ENCODE measurements at places on chromosomes 7 and 10.

GRCh38 chr7:156275292-156275691 is 365.3 kb upstream of the RNF32 start:
- DNase-seq = no peak

- no peak for DNase-seq
Observed at GRCh38 chr7:35286986-35287385, 33.1 kb upstream of the TBX20 start.

- no peak for DNase-seq
Observed at GRCh38 chr7:73343671-73344380, 15.9 kb downstream of the FKBP6 start.

DNA sequence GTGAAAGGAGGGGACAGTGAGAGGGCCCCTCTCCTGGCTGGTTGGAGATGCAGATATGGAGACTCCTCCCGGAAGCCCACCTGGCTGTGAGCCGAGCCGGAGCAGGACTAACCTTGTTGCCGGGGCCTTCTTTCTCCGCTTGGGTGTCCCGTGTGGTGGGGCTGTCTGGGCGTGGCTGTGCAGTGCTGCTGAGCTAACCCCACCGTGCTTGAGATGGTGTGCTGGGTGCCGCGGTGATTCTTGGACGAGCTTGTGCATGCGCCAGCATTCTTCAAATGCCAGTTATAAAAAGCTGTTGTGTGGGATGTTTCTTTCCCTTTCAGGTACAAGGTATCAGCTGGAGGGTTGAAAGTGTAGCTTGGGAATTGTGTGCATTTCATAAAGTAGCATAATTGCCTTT is 48.8 kb downstream of the DAGLB start:
- no peak for DNase-seq

DNA sequence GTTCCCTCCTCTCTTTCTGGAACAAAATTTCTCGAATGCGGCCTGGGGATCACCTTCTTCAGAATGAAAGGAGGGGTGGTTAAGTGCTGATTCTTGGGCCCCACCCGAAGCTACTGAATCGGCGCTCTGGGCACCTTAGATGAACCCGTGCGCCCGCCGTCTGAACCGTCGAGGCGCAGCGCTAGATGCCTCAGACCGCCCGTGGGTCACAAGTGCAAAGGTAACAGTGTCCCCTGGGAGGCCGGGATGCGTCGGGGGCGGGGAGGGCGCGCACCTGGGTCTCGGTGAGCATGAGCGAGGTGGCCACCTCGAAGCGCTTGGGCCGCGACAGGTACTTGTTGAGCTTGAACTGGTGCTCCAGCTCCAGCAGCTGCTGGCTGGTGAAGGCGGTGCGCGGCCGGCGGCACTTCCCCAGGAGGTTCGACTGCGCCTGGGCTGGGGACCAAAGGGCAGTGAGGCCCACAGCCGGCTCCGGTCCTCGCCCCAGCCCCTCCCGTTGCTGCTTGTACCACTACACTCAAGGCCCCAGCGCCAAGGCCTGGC is 4.2 kb downstream of the MNX1 start:
- DNase-seq = no peak

- DNase-seq = no peak
Observed at GRCh38 chr7:94056796-94057207, 52.6 kb upstream of the BET1 start.

GRCh38 chr10:33306126-33306525 is 28.3 kb downstream of the NRP1 start:
- no peak for DNase-seq

DNA sequence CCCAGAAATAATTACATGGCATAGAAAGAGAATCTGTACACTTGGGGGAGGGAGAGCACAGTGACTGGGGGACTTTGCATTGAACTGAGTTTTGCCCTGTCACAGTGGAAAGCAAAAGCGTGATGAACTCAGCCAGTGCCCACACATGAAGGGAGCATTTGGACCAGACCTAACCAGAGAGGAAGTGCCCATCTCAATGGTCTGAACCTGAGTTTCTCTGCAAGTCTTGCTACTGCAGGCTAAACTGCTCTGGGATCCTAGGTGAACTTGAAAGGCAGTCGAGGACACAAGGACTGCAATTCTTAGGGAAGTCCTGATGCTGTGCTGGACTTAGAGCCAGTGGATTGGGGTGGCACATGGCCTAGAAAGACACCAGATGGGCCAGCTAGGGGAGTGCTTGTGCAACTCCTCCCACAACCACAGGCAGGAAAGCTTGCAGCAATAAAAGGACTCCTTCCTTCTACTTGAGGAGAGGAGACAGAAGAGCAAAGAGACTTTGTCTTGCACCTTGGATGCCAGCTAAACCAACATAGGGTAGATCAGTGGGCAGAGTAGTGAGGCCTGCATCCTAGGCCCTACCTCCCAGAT is 259.0 kb downstream of the GRM8 start:
- DNase-seq = no peak

DNA sequence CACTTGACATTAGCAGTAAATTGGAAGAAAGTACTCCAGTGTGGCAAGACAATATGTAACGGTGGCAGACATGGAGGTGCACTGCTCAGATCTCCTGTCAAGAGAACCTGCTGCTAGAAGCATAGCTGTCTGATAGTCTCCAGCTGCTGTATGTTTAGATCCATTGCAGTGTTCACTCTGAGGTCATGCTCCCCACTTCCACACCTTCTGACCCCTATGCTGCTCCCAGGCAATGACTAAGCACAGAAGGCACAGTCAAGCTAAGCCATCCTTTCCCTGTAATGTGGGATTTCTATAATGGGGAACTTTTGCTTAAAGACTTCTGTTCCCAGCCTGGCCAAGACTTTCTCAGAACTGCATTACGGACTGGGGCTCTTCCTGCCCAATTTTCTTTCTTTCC is 315.8 kb downstream of the HPSE2 start:
- no peak for DNase-seq

DNA sequence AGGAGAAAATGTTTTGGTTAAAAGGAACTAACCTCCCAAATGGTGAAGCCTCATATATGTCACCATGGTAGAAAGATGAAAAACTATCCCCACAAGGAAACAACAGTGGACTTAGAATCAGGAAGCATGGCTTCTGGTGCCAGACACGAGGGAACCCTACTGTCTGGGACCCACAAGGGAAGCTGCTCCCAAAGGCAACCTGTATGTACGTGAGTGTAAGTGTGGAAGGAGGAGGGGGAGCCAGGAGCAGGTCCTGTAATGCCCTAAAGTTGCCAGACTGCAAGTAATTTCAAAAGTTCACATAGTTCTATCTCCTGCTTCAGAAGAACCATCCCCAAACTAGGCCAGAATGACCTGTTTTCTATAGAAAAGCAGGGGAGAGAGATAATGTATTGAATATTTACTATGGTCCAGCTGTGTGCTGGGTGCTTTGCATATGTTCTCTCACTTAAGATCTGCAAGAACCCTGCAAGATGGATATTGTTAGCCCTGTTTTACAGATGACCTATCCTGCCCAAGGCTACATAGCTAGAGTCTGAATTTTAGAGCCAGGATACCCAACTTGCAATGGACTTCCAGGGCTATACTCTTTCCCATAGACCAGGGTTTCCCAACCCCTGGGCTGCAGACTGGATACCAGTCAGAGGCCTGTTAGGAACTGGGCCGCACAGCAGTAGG is 19.2 kb downstream of the DUSP5 start:
- DNase-seq = no peak

GRCh38 chr7:113715981-113716856 is 202.6 kb downstream of the PPP1R3A start:
- DNase-seq = no peak

DNA sequence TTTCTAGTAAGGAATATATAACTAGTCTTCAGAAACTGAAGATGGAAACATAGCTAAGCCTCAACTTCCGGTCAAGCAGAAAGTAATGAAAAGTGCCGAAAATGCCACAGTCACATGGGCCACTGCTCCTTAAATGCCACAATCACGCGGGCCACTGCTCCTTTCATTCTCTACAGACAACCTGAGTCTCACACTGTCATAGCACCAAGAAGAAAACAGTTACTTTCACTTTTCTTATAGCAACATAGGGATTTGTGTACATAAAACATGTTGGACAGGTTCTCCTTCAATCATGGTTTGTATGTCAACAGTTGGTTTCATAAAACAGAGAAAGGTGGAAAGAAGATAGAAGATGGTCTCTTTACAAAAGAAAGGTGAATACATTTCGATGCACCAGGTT is 48.6 kb upstream of the NOBOX start:
- DNase-seq = no peak

GRCh38 chr10:131587976-131588680 is 276.6 kb upstream of the TCERG1L start:
- no peak for DNase-seq

GRCh38 chr7:32502728-32503127 is 7.4 kb downstream of the AVL9 start:
- DNase-seq = no peak

DNA sequence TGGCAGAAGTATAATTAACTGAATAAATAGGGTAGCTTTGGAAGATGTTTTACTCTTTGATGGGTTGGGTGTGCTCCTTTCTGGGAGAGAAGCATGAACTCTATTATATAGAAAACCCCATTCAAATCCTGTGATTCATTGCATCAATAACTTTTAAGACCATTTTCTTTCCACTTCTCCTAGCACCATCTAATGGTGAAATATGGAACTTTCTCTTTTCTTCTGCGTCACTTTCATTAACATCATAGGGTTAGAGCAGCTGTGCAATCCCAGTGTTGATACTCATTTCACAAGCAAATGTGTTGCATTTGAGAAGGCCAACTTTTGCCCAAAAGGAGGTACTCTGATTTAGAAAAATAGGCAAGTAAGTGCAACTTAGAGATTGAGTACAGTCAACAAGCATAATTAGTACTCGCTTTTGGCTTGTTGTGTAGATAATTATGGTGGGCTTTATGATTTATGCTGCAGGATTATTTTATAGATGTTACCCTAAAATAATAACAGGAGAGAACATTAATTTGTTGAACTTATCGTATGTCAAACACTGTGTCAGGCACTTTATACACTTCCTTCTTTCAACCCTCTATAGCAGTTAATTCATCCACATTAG is 92.9 kb downstream of the CPED1 start:
- peak; percentile 59 for DNase-seq

- DNase-seq = no peak
Observed at GRCh38 chr7:54743580-54743979, 15.4 kb downstream of the SEC61G start.

DNA sequence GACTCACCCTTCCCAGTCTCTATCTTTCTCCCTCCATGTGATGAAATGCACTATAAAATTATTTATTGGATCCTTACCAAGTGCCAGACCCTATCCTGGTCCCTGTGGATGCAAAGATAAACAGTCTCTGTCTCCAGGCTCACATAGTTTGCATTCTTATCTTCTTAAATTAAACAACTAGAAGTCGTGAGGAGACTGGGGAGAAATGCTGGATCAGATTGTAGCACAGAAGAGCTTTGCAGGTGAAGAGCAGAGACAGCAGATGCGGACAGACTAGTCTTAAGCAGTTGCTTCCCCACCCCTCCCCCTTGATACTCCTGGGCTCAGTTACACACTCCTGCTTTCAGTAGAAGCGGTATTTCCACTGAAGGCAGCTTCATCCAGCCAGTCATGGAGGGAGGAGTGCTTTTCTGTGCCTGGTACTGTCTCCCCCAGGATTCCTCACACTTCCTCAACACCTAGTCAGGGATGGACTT is 20.8 kb upstream of the CDK1 start:
- DNase-seq = no peak

DNA sequence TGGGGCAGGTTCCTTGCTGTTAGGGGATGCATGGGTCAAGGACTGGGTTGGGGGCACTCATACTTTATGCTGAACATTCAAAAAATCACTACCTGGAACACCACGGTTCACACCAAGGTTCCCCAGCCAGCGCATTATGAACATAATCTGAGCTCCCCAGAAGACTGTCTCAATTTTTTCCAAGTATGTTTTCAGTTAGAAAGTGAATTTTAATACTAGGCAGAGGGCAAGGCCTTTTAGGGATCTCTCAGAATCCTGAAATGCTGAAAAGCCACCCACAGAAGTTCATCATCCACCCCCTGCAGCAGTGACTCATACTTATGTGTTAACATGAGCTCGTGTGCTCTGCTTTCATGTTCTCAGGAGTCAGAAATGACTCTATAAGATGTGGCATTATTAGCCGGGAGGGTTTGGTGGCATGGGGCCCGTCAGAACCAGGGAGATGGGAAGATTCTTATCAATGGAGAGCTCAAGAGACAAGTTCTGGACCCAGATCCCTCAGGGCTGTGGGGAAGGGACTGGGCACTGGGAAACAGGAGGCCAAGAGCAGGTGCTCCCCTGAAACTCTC is 185.2 kb upstream of the ITGB1 start:
- DNase-seq = no peak

DNA sequence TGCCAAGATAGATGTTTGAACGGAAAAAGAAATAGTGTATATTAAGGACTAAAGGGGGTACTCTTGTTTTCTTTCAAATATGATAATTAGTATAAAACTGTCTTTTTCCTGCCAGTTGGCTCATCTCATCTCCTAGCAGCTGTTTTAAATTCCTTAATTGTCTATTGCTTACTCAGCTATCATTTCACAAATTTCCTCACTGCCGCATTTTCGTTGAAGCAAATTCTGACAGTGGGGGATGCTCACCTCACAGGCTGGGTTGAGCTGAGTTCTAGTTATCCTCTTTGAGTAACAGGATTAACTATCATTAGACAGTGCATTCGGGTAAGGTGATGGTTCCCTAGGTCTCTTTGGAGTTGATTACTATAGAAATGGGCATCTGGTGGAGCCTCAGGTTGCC is 592.0 kb downstream of the AUTS2 start:
- no peak for DNase-seq

DNA sequence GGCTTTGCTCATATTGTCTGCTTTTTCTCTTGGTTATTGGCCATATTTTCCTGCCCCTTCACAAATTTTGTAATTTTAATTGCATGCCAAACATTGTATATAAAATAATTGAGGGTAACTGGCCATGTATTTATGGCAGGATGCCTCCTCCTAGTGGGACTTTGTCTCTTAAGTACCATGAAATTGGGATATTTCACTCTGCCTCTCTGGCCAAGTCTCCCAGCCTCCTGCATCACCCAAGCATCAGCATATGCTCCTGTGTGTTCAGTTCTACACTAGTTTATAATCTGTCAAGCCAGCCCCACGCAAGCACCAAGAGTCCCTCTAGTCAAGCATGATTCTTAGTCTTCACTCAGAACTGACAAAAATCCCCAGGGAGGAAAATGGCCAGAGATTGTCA is 44.2 kb upstream of the FHIP2A start:
- DNase-seq = no peak

DNA sequence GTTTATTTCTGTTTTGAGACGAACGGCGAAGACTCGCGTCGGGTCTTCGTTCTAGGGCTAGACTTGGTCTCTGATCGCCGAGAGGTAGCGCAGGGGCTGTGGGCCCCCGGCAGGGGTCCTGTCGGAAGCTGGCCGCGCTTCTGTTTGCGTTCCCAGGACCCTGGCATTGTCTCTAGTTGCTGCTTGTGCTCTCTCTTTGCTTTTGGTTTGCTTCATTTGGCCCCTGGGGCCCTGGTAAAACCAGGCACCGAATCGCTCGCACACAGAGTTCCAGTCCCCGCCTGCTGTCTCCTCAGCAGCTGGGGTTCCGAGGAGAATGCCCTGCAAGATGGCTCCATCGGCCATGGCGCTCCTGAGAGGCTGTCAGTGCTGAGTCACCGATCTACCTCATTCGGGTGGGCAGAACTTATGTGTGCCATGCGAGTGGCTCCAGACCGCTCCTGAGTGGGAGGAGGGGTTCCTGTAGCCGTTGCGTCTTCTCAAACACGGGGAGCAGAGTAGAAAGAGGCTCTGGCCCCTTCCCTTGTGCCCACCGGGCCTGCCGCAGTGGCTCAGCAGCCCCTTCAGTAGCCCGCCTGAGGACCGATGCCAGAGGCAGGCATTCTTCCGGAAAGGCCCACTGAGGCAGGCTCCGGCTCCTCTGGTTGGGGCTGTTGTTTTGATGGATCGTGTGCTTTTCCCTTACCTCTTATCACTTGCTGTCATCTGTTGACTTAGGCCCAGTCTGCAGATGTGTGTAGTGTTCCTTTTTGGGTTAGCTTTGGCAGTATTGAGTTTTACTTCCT is 826 bp downstream of the CHPF2 start:
- DNase-seq = no peak

Measured in SHP77 (cell line).